ENCODE measurements at places on chromosomes 2 and 18.

DNA sequence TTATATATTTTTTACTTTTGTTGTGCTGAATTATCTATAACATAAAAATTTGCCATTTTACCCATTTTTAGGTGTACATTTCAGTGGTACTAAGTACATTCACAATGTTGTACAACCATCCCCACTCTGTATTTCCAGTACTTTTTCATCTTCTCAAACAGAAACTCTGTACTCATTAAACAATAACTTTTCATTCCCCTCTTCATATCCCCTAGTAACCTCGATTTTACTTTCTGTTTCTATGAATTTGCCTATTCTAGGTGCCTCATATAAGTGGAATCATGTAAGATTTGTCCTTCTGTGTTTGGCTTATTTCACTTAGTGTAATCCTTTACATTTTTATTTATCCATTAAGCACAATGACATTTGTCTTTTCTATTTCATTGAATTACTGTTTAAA is 51.3 kb downstream of the GTF2A1L start:
- DNase-seq: no peak

DNA sequence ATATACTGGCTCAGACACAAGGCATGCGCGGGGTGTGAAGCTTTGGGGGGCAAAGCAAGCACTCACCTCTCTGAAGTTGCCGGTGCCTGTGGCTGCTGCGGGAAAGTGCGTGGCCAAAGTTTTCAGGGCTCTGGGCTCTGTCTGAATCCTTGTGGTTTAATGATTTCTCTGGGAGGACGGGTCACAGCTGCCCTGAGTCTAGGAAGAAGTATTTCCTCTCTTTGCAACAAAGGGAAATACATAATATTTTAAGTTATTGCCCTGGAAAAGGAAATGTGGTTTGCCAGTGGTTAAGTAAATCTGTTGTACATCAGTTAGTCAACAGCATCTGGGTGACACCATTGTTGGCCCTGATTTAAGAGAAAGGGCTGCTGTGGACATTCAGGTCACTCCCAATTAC is 56.7 kb upstream of the ZDBF2 start:
- DNase-seq: no peak

DNA sequence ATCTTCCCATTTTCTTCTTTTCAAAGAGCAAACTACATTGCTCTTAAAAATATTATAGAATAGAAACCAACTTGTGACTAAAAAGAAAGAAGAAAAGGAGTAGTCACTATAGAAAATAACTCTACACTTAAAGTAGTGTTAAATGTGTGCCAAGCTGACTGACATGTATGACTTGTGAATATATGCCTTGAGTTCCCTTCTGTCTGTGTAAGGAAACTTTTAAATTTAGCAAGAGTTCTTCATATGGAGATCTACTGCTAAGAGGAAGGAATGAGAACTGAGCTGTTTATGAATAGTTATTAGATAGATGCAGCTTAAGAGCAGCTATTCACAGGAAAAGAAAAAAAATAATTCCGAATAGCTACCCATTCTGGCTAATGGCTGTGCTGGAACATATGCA is 1221.7 kb upstream of the ZEB2 start:
- DNase-seq: no peak

DNA sequence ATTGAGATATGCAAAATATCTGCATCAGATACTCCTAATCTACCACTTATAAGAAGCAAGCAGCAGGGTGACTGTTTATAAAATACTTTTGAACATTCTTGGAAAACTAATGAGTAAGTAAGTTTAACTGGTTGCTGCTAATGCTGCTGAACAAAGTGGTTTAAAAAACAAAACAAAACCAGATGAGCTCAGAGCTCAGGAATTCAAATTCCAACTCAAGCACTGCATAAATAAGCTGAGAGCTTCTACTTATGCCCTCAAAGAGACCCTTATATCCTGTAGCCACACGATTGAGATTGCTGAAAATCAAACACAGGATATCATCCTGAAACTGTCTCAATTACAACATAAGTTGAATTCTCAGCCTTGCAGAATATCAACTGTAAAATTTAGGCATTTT is 62.3 kb upstream of the NYAP2 start:
- no peak for DNase-seq
